ENCODE measurements at places on chromosomes 1 and 21.

DNA sequence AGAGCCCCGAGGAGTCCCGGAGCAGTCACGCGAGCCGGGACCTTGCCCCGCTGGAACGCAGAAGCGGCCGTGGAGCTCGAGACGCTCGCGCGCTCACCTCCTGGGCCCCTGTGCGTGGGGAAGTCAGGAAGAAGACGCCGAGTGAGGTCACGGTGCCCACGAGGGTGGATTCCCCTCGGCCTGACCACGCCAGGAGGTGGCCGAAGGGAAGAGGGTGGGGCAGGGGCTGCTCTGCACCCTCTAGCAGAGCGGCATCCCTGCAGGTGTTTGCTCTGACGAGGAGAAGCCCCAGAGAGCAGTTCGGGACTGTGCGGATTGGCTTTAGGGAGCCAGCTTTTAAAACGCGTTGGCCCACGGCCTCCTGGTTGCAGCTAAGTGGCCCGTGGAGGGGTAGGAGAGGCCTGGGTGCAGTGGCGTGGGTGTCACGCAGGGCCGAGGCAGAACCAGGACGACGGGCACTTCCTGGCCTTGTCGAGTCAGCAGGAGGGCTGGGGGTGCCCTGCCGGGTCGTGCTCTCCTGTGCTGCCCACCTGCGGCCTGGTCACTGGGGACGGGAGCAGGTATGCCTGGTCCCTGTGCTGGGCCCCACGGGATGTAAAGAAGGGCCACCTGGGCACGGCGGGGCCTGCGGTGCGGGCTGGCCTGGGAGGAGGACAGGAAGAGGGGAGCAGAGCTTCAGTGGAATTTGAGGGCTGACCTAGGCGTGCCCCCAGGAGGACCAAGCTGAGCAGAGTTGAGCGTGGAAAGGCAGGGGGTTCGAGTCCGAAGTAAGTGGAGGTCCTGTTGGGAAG is 1.0 kb downstream of the PDXK start:
- DNase-seq = no peak

GRCh38 chr1:76833151-76833550 is 34.1 kb upstream of the ST6GALNAC5 start:
- no peak for DNase-seq

DNA sequence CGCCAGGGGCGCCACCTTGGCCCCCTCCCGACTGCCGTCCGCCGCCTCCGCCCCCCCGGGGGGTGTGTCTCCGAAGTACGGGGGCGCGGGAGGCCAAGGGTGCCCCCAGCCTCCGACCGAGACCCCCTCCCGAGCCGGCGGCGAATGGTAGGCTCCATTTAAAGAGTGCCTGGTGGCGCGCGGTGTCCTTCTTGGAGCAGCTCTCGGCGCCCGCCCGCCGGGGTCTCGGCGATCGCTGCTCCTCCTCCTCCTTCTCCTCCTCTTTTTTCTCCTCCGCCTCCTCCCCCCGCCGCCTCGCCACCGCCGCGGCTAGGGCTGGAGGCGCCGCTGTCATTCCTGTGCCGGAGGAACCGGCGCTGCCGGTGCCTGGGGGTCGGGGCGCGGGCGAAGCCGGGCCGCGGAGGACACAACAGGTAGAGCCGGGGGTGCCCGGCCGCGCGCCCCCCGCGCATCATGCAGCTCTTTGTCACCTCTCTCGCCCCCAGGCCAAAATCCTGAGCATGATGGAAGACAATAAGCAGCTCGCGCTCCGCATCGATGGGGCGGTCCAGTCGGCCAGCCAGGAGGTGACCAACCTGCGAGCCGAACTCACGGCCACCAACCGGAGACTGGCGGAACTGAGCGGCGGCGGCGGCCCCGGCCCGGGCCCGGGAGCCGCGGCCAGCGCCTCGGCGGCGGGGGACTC is at the start of gene KAZN:
TSS of gene KAZN (plus strand) at position 188 of the 685 bp plus-strand sequence.
- peak; percentile 27 for DNase-seq

- no peak for DNase-seq
These were observed 202.5 kb upstream of the LYPLAL1 start for GRCh38 chr1:218971156-218971555.

- DNase-seq = no peak
These were observed 13.4 kb upstream of the ZNF281 start for GRCh38 chr1:200423235-200423634.

- DNase-seq = no peak
These were observed 54.9 kb downstream of the KLHDC7A start for GRCh38 chr1:18535391-18536210.

DNA sequence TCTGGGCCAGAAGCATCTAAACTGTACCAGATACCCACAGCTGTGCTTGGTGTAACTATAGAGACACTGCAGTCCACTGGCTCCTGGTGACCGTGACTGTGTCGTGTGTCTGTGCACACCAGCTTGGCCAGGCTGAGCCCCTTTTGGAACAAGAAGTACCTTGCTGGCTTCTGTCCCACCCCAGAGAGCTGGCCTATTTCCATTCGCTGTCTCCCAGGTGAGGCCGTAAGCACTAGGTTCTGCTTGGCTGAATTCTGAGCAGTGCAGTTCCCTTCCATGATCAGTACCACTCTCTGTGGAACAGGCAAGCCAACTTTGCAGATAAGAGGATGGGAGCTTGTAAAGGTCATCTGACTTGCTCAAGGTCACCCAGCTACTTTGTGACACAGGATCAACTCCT is 119.9 kb upstream of the DNAH14 start:
- DNase-seq = no peak

DNA sequence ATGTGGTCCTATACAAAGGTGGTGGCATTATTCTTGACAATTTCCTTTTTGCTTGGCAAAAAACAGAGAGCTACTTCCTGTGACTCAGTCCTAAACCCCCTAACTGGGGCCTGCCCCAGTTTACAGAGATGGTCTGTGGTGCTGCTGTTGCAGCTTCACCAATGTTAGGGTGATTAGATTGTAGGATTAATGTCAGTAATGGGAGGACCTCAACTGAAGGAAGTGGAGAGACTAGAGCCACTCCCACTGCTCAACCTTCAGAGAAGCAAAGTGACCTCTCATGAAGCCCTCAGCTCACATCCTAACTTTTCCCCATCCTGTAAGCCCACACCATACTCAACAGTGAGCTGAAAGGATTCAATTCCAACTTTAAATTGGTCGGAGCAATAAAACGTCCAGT is 3.6 kb downstream of the S100A6 start:
- DNase-seq = no peak

- DNase-seq = no peak
These were observed 6.4 kb upstream of the TNFRSF25 start for GRCh38 chr1:6472391-6472790.

- DNase-seq = no peak
These were observed 492 bp downstream of the FOXO6 start for GRCh38 chr1:41361495-41362356.

- no peak for DNase-seq
These were observed 16.7 kb downstream of the RGS4 start for GRCh38 chr1:163085904-163086268.

DNA sequence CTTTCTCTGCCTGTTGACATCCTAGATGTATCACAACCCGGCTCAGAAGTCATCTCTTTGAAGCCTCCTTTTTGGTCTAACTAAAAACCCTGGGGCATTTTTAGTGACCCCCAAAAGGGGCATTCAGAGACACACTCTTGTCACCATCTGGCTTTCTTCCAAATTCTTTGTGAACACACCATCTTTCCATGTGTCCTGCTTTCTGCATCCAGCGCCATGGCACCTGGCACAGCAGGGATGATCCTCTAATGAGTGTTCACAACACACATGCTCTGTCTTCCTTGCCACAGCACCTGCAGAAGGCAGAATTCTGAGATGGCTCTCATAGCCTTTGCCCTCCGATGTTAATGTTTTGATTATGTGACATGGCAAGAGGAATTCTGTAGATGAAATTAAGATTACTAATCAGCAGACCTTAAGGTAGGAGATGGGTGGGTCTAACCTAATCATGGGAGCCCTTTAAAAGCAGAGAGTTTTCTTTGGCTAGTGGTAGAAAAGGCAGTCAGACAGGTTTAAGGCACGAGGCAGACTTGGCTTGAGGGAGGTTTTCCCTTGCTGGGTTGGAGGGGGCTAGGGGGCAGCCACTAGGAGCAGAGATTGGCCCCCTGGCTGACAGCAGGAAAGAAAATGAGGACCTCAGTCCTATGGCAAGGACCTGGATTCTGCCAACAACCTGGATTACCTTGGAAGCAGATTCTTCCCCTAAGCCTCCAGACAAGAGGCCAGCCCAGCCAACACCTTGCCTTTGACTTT is 4.9 kb upstream of the TMEM61 start:
- DNase-seq = no peak

DNA sequence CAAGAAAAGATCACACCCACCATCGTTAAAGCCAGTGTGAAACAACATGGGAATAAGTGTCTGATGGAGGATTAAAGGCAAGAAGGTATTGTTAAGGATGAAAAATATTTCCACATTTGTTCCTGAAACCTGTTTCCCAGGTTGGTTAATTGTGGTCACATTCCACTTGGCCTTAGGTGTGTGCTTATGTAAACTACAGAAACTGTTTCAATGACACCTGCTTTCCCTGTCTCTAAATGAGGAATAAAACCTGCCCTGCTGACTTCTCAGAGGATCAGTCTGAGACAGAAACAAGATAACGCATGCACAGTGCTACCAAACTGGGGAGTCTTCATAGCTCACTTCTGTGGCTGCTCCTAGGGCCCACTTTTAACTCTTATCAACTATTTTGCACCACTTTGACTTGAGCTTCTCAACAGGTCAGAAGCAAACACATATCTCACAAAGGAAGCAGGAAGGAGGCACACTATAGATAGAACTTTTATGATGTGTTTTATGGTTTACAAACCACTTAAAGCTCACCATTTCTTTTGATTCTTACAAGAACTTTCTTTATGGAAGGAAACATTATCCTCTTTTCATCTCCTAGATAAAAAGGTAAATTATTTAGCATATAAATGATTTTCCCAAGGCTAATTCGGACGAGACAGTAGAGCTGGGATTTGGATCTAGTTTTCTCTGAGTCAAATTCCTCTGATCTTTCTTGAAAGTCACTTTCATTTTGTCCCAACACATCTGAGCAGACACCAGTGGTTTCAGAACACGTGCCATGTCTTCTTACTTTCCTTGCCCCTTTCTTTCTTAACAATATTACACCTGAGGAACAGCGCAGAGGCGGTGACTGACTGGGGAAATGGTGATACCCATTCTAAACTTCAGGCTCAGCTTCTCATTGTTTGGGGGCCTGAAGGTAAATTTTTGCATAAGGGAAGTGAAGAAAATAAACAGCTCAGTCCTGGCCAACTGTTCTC is 33.4 kb downstream of the CYP2J2 start:
- no peak for DNase-seq

- no peak for DNase-seq
These were observed at the start of gene CHD5 for GRCh38 chr1:6180268-6180706. CHD5 (minus strand) TSS chr1:6180321; CDS start chr1:6180023, 298 bp downstream.

DNA sequence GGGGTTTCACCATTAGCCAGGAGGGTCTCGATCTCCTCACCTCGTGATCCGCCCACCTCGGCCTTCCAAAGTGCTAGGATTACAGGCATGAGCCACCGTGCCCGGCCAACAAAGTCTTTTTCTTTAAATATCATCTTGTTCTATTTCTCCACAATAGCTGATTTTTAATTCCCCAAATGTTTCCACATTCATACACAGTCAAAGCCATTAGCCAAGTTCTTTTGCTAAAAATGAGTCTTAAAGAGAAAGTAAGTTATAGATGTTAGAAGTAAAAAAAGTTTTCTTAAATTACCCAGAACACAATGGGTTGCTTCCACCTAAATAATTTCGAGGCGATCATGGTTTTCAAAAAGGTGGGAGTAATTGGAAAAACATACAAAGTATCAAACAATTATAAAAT is 30.6 kb downstream of the C2CD2 start:
- no peak for DNase-seq

- no peak for DNase-seq
These were observed 13.3 kb downstream of the H6PD start for GRCh38 chr1:9247894-9248293.

- DNase-seq = no peak
These were observed 1.3 kb downstream of the CLDN19 start for GRCh38 chr1:42738678-42739226.

GRCh38 chr1:223401873-223402789 is 8.9 kb downstream of the CCDC185 start:
- peak; percentile 82 for DNase-seq

- peak; percentile 37 for DNase-seq
These were observed 34.5 kb downstream of the POFUT2 start for GRCh38 chr21:45253180-45253579.

- DNase-seq = peak; percentile 92
These were observed 53.4 kb downstream of the TOMM20 start for GRCh38 chr1:235075048-235075776.

DNA sequence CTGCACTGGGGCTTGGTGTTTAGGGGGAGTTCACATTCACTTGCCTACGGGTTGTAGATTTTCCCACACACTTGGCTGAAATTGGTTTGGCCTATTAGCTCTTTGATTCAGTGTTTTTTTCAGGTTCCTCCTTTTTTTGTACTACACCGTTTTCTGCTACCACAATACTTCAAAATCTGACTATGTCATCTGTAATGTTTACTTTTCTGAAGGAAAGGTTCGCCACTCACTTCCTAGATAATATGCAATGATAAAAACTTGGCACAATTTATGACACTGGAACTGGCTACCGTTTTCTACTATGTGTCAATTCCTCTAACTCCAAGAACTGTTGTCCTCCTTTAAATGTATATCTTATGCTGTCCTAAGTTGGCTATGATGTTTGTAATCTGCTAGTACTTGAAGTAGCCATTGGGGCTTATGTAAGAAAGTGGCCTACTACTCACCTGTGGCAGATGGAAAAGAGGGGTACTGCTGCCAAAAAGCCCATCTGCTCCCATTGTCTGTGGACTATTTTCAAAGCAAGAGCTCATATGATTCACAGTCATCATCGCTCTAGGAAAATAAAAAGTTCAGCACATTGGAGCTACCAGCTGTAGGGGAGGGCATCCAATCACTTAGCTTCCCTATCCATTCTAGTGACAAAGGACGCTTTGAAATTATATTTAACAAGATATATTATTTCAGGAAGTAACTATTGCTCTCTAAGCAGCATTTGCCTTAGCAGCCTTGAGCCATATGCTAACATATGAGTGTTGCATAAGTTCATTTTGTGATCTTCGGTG is 42.4 kb upstream of the BACH1 start:
- DNase-seq = no peak

GRCh38 chr1:21773585-21773984 is 9.4 kb downstream of the USP48 start:
- no peak for DNase-seq

- DNase-seq = no peak
These were observed 74.3 kb upstream of the RAB4A start for GRCh38 chr1:229196404-229197264.

GRCh38 chr1:21514245-21514644 is 5.0 kb downstream of the ALPL start:
- DNase-seq = no peak

GRCh38 chr21:37241426-37241825 is 25.7 kb downstream of the VPS26C start:
- no peak for DNase-seq

GRCh38 chr21:46154955-46155513 is 345 bp downstream of the FTCD start:
- DNase-seq = no peak

- DNase-seq = no peak
These were observed 1225.8 kb upstream of the PRMT6 start for GRCh38 chr1:105830571-105831146.
